Activated T-helper 1 cell treated with anti-CD3 and anti-CD28 coated beads, Interleukin-2, amount 50 U/mL, for 16 hours (primary cell): ENCODE measurements at places on chromosomes 2 and 18.
A peak's percentile ranks its signal among the peaks of the same experiment; 100 is the strongest.

DNA sequence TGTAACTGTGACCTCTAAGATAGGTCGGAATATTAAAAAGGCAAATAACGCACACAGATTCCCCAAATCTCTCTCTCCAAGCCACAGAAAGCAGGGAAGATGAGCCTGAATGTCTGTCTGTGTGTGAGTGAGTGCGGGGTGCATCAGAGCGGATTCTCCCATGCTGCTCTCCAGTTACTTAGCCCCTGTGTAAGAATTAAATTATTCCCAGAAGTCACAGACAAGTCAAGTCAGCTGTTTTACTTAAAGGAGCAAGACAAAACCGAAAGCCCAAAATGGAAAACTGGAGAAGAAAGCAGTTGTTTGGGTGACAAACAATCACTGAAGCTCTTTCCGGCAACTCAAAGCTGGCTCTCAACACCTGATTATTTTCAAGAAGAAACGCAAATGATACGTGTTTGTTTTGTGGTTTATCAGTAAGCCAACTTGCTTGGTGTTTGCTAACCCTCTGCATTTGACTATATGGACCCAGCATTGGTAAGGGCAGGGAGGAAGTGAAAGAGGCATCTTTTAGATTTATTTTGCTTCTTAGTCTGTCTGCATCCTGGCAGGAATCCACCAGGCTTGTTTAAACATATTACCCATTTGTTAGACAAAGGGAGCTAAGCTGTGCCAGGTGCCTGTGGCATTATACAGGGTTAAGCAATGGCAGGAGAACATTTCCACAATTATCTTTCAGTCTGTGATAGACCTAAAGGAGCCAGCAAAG, 121.5 kb upstream of the CREB1 start:
- DNase-seq, result no peak

- no peak for DNase-seq
Observed at GRCh38 chr2:216664593-216665034, 30.7 kb downstream of the IGFBP5 start.

- no peak for DNase-seq
Observed at GRCh38 chr18:1302861-1303260, 398.2 kb downstream of the ADCYAP1 start.

DNA sequence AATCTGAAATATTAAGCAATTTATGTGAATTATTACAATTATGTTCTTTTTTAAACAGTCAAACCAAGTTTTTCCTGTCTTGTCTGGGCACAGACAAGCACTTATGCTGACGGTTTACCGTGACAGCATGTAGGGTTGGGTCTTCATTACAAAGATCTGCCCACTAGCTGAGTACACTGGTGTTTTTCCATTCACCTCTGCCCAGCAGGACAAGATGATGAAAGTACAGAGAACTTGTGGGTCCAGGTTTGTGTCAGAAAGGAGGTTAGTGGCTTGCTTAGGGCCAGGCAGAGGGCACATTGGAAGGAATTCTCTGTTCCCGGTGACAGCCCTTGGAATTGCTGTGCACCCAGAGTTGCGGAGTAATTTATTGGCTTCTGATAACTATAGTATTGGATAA, 14.0 kb downstream of the NABP1 start:
- DNase-seq, result no peak

GRCh38 chr2:218878486-218878885, 2.2 kb upstream of the WNT10A start:
- no peak for DNase-seq

DNA sequence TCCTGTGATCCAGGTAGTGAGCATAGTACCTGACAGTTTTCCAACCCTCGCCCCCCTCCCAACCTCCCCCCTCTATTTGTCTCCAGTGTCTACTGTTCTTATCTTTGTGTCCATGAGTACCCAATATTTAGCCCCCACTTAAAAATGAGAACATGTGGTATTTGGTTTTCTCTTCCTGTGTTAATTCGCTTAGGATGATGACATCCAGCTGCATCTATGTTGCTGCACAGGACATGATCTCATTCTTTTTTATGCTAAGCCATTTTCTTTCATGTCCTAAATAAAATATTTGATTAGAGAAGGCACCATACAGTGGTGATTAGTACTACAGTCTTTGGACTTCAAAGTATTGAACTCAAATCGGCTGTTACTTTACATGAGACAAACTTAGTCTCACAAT, 1087.9 kb downstream of the CBLN2 start:
- no peak for DNase-seq

GRCh38 chr2:101064868-101065549, 62.9 kb downstream of the RPL31 start:
- DNase-seq, result no peak

DNA sequence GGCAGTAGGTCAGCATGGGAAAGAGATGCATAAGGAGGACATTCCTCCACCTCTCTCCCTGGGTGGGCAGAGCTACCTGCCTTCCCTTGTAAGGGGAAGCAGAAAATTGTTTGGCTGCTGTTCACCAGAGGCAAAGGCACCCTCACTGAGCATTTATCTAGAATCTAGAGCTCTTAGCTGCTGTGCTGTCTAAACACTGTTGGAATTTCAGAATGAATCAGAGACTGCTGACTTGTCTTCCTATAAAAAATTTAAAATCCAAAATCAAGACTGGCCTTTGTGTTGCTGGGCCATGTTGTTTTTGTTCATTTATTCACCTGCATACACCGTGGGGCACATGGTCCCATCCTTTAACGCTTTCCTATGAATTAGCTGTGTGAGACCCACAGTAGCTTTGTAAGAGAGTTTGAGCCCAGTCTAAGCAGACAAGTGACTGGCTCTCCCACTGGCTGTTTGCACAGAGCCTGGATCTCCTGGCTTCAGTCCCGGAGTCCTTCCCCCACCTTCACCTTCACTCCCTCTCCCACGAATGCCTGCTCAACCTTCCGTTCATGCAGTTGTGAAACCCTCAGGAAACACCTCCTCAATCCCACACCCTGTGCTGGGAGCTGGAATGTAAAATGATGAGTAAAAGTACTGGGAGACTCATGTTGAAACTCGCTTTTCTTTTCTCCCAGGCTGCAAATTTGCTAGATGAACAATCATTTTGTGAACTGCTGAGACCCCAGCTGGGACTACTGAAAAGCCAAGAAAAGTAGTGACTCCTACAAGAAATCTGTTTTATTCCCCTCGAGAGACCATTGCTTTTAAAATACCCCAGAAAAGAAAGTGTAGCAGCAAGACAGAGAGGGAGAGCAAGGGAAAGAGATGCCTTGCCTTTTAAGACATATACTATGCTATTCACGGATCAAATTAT, 76.2 kb downstream of the FAM168B start:
- DNase-seq, result no peak

GRCh38 chr2:148948868-148949267, 73.8 kb downstream of the KIF5C start:
- DNase-seq, result no peak

- no peak for DNase-seq
Observed at GRCh38 chr2:102489646-102490045, 16.6 kb downstream of the SLC9A4 start.

- DNase-seq, result no peak
Observed at GRCh38 chr2:27070653-27071276, 689 bp downstream of the OST4 start.

GRCh38 chr2:79723830-79724229, 211.0 kb downstream of the CTNNA2 start:
- DNase-seq, result no peak

- DNase-seq, result no peak
Observed at GRCh38 chr2:37583867-37584266, 87.6 kb downstream of the CDC42EP3 start.

- DNase-seq, result no peak
Observed at GRCh38 chr2:854460-854859, 96.2 kb upstream of the SNTG2 start.

- no peak for DNase-seq
Observed at GRCh38 chr2:47201224-47201623, 46.1 kb upstream of the STPG4 start.

- peak; percentile 49 for DNase-seq
Observed at GRCh38 chr2:9753665-9754531, 89.4 kb upstream of the TAF1B start.

GRCh38 chr2:153101187-153101586, 377.4 kb downstream of the RPRM start:
- DNase-seq, result no peak

DNA sequence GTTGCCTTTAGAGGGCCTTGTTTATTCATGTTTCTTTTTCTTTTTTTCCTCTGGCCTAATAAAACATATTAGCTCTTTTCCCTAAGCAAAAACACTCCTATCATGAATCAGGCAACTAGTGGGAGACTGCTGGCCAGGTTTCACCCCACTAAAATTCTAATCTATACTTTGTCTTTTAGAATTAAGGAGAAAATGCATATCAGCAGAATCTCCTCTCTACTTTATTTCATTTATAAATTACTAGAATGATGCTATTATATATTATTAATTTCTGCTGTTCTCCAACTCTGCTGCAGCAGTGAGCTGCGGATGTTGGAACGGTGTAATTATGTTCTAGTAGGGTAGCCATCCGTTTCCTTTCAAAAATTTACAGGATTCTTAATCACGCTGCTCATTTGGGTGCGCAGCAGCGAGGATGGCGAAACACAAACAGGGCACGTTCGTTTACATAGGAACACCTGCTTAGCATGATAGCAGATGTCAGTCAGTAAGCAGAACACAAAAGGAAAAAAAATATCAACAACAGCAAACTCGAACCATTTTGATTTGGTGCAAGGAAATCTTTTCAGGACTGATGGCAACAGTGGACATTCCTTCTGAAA, 30.5 kb downstream of the ZEB2 start:
- DNase-seq, result no peak

GRCh38 chr18:56726906-56727305, 75.7 kb downstream of the WDR7 start:
- no peak for DNase-seq

DNA sequence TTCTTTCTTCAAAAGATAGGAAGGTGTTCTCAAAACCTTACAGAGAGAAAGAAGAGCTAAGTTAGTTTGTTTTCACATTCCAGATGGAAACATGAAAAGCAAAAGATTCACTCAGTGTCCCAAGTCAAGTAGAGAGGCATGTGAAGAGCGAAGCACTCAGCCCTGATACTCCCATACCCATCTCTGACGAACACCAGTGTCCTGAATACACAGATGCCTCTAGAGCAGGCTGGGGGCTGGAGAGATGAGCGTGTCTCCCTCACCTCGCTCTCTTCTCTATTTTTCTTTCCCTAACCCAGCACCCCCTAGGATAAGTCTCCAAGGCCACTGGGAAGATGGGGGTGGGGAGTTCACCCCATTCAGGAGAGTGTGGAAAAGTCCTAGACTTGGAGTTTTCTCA, 227.8 kb downstream of the TMEM163 start:
- DNase-seq, result no peak

GRCh38 chr2:100113990-100114433, 28.4 kb downstream of the AFF3 start:
- DNase-seq, result no peak

- no peak for DNase-seq
Observed at GRCh38 chr2:211823886-211824479, 714.6 kb downstream of the ERBB4 start.

GRCh38 chr2:48590017-48590416, 27.6 kb upstream of the GTF2A1L start:
- no peak for DNase-seq

- DNase-seq, result no peak
Observed at GRCh38 chr2:165787334-165787733, 6.7 kb downstream of the GALNT3 start.

- DNase-seq, result no peak
Observed at GRCh38 chr2:29033656-29034055, 40.7 kb downstream of the PCARE start.

DNA sequence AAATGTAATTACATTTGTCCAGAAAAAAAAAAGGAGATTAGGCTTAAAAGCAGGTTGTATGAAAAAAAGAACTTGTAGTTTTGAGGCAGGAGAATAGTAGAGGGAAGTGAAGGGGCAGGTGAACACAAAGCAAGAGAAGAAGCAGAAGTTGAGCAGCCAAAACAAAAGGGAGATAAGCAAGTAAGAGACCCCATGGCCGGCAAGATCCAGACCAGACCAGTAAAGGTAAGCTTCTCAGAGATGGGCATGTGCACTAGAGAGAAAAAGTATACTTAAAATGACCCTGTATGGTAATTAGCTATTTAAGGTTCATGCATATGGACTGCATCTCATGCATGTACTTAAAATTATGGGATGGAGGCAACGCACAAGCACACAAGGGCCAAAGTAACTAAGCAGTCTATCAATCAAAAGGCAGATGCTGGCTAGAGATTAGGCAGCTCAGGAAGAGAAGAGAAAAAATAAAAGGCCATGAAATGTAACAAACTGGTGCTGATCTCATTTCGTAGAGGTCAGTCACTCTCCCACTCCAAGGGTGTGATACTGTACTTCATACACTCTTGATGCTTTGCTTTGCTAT, 9.7 kb downstream of the SIGLEC15 start:
- no peak for DNase-seq

GRCh38 chr2:179558010-179558934, 293.6 kb upstream of the SESTD1 start:
- DNase-seq, result no peak

DNA sequence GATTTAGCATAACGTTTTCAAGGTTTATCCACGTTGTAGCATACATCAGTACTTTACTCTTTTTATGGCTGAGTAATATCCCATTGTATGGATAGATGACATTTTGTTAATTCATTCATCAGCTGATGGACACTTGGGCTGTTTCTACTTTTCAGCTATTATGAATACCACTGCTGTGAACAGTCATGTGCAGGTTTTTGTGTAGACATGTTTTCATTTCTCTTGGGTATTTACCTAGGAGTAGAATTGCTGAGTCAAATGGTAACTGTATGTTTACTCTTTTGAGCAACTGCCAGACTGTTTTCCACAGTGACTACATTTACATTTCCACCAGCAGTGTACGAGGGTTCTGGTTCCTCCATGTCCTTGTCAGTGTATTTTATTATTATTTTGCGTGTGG, 33.9 kb downstream of the COX7A2L start:
- no peak for DNase-seq

DNA sequence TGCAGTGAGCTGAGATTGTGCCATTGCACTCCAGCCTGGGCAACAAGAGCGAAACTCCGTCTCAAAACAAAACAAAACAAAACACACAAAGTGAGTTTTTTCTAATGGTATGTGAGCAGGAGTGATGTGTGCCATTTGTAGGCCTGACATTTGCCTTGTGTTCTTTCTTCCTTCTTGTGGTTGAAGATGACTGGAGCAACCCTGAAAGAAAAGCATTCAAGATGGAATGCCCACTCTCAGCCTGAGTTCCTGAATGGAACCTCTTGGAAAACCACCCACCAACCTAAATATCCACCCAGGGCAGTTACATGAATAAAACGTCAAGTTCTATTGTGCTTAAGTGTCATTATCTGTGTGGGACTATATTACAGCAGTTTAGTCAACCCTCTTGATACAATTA, 26.5 kb downstream of the PGAP1 start:
- no peak for DNase-seq
